AG09319 (cell line): ENCODE measurements at places on chromosomes 1 and 21.

DNA sequence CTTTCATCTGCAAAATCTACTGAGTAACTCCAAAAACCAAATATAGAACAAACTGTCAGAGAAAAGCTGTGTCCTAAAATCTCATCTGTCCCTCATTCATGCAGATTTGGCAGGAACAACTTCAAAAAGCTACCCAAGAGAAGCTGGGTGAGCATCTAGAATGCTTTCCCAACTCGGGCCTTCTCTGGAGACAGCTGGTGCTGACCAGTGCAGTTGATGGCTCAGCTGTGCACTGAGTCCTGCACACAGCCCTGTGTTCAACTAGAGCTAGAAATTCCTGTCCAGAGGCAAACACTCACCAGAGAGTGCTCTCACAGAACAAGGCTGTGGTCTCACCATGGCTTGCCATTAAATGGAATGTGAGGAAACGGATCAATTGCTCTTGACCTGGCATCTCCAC is 202.8 kb downstream of the ASTN1 start:
- no peak for DNase-seq

DNA sequence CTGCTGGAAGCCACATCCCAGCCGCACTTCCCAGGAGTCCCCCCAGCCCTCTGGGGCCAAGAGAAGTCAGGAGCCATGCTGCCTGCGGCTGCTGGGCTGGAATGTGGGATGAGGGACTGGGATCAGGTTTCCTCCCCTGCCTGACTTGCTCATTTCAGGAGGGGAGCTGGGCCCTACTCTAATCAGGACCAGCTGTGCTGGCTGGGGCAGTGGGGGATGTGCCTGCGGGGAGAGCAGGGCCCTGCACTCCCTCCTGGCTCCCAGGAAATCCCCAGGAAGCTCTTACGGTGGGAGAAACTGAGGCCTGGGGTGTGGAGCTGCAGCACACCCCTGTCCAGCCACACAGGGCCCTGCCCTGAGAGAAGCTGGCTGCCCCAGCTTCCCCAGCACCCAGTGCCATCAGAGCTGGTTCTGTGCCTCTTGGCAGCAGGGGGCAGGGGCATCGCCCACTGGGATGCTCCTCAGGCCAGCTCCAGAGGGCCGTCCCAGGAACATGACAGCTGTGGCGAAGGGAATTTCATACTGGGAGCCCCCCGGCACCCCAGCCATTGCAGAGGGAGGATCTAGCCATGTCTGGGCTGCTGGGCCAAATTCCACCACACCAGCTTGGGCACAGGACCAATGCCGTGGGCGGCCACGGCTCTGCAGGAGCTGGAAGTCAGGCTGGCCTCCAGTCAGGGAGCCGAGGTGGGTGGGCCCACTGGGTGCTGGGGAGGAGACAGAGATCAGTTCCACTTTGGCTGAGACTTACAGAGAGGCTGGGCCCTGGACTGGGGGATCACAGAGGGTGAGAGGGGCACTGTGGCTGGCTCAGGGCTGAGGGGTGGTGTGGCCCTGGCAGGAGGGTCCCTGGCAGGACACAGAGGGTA is 21.3 kb upstream of the PRSS38 start:
- peak; percentile 83 for DNase-seq

DNA sequence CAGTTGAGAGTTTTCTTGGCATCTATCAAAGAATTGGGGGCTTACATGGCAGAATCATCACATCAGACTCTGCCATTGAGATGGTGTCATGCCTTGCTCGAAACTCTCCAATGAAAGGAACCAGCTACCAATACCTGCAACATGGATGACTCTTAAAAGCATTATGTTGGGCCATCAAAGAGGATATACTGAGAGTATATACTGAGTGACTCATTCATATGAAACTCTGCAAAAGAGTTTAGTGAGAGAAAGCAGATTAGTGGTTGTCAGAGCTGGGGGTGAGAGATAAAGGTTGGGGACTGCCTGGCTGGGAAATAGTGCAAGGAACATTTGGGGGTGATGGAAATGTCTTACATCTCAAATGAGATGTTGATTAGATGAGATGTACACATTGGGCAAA is 14.7 kb upstream of the HMGB4 start:
- DNase-seq, result no peak

DNA sequence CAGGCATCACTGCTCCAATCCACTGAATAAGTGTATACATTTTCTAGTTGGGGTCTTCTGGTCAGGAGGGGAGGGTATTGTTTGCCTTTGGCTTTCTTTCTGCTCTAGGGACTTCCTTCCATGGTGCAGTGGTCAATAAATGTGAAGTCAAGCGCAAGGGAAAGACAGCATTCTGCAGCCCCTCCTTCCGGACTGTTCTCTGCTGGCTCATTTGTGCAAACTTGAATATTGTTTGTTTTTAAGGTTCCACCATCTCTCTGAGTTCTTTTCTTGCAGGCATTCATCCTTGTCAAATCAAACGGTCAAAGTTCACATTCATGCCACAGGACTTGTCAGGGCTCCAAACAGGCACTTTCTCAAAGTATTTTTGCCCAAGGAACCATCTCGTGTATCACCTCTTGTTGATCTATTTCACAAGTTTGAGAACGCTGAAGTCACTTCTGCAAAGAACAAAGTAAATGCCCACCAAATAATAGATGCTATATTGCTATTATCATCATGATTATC is 205.6 kb upstream of the KAZN start:
- DNase-seq, result no peak

DNA sequence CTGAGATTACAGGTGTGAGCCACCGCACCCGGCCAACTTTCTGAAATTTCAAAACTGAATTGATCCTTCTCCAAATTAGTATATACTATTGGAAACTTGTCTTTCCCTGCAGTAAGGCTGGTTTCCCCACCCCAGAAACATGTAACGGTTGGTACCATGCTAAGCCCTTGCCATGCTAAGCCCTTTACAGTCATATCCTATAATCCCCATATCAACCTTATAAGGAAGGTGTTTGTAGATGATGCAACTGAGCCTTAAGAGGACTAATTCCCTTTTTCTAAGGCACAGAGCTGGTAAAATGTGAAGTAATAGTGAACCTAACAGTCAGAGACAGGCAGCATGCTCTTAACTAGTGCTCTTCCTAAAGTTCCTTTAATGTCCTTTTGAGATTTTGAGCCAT is 413.7 kb downstream of the DISC1 start:
- no peak for DNase-seq

- no peak for DNase-seq
These were observed 1.3 kb upstream of the TOMM20 start for GRCh38 chr1:235129774-235130570.

GRCh38 chr1:27109103-27109822 is 45.7 kb downstream of the SLC9A1 start:
- no peak for DNase-seq

- DNase-seq, result no peak
These were observed 14.9 kb downstream of the MTF1 start for GRCh38 chr1:37844536-37844935.

DNA sequence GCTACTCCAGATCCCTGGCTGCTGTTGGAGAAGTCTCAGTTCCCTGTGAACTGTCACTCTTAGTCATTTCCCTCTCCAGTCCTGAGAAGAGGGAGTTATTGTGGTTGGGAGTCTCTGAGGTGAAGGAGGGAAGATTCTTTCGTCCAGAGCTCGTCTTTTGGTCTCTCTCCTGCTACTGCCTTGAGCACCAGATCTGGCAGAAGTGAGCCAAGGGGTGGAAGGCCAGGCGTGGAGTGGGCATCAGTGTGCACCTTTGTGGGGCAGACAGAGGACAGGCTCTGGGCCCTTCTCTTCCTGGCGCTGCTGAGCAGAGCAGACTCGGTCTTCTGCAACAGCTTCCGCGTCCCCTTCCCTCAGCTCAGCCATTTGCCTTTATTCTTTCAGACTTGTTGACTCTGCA is 19.1 kb downstream of the CLCN6 start:
- no peak for DNase-seq

GRCh38 chr1:175713381-175713780 is 30.0 kb downstream of the TNR start:
- no peak for DNase-seq

DNA sequence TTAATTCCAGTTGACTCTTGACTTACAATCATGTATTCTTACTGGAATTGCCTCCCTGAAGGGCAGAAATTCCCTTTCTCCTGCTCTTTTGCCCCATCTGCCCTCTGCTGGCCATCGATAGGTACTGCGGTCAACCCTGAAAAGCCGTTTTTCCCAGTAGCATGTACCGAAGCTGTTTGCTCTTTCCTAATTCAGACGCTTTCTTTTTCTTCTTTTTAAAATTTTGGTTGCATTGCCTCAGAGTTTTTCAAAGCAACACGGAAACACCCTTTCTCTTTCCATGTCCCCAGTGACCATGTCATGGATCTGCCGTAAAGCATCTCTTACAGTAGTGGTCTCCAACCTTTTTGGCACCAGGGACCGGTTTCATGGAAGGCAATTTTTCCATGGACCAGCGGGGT is 164.2 kb upstream of the C1orf21 start:
- DNase-seq, result peak; percentile 15

- no peak for DNase-seq
These were observed 9.6 kb downstream of the ZNF648 start for GRCh38 chr1:182051938-182052337.

- DNase-seq, result no peak
These were observed 1.4 kb upstream of the PADI6 start for GRCh38 chr1:17370618-17371017.

DNA sequence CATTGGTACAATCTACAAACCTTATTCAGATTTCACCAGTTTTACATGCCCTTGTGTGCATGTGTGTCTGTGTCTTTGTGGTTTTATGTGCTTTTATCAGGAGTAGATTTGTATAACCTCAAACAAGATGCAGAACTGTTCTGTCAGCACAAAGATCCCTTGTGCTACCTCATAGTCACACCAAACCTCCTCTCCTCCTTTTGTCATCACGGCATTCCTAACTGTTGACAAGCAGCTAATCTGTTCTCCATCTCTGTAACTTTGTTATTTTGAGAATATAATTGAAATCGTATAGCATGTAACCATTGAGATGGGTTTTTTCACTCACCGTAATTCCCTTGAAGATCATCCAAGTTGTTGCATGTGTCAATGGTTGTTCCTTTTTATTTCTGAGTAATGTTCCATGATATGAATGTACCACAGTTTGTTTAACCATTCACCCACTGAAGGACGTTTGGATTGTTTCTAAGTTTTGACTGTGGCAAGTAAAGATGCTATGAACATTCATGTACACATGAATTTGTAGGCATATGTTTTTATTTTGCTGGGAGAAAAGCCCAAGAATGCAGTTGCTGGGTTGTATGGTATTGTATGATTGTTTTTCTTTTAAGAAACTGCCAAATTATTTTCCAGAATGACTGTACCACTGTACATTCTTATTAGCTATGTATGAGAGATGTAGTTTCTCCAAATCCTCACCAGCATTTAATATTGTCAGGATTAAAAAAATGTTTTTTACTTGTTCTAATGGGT is 78.1 kb upstream of the B3GALT2 start:
- no peak for DNase-seq

- DNase-seq, result peak; percentile 37
These were observed 112.2 kb downstream of the USP25 start for GRCh38 chr21:15841856-15842564.

DNA sequence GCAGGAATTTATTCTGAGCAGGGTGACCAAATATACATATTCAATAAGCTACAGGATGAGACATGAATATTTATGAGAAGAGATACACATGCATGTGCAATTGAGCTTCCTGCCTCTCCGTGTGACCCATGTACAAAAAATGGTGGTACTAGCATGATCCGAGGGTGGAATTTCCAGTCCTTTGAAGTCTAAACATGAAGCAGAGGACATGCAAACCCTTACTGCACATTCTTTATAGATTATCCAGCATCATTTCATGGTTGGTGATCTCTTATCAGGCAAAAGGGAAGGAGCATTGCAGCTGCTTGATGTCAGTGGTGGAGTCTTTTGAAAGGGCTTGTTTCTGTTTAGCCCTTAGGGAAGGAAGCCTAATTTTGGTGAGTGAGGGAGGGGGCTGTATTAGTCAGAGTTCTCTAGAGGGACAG is 448.6 kb downstream of the SETD4 start:
- DNase-seq, result no peak

- DNase-seq, result no peak
These were observed 10.8 kb upstream of the LSM10 start for GRCh38 chr1:36408479-36408878.

GRCh38 chr21:29521872-29522271 is 223.2 kb downstream of the BACH1 start:
- no peak for DNase-seq

- DNase-seq, result no peak
These were observed 5.4 kb upstream of the TINAGL1 start for GRCh38 chr1:31570906-31571305.

DNA sequence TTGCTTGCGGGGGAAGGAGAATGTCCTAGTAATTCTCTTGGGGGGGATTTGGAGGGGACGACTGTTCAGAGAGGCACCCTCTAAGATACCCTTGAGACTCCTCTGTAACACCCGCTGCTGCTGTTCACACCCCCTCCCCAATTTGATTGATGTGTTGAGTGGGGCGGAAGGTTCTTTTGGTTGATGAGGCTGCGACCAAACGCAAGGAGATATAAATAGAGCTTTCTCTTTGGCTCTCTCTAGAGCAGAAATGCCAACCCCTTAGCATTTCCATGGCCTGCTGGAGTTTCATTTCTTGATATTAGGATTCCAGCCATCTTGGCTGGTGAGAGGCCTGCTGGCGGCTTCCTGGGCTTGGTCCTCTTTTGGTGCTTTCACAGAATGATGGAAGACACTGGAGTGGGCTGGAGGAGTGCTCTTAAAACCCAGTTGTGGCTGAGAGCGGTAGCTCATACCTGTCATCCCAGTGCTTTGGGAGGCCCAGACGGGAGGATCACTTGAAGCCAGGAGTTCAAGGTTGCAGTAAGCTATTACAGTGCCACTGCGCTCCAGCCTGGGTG is 2.0 kb downstream of the PIK3CD start:
- no peak for DNase-seq

GRCh38 chr1:203558064-203558760 is 64.3 kb downstream of the OPTC start:
- peak; percentile 89 for DNase-seq

- DNase-seq, result no peak
These were observed 31.9 kb downstream of the KIF14 start for GRCh38 chr1:200588698-200589097.

GRCh38 chr1:67522001-67522441 is 91.8 kb upstream of the SERBP1 start:
- no peak for DNase-seq
